ENCODE measurements at places on chromosomes 12 and 14.

DNA sequence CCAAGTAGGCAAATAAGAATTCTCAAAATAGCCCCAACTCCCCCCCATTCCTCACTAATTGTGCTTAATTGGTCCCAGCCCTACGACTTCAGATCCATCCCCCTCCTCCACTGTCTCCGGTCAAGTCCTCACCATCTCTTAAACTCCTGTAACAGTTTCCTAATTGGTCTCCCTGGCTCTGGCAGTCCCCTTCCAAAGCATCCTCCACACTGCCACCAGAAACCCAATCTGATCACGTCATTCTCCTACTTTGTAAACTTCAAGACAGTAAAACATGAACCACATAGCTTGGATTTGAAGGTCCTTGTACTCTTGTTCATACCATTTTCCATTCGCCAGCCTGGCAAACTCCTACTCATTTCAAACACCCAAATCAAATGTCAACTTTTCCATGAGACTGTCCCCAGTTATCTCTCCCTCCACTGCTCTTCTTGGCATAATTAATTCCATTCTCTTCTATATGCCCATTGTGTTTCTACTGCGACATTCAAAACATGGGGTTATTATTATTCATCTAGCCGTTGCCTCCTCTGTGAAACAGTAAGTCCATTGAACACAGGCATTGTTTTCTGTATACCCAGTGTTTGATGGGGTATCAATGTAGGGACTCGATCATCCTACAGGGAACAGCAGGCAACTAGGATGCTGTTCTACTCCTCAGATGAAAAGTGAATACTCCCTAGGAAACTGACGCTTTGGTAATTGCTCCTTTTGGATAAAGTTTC, 104.6 kb downstream of the EGLN3 start:
- DNase-seq: no peak

DNA sequence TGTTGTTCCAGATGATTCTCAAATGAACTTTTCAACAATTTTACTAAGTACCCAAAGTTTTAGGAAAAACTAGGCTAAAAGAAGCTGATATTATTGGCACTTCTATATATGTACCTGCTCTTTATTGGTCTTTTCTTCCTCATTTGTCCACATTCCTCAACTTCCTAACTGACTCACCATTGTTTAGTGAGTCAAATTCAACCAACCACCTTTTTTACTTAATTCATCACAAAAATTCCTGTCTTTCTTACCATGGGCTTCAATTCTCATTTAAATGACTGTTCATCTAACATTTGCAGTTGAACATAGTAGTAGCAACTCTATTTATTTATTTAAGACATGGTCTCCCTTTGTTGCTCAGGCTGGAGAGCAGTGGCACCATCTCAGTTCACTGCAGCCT, 47.6 kb upstream of the SLC2A13 start:
- DNase-seq: no peak

GRCh38 chr12:122454250-122454721, 31.8 kb upstream of the CLIP1 start:
- DNase-seq: no peak

- DNase-seq: no peak
Observed at GRCh38 chr14:37848985-37849621, 253.7 kb downstream of the TTC6 start.

DNA sequence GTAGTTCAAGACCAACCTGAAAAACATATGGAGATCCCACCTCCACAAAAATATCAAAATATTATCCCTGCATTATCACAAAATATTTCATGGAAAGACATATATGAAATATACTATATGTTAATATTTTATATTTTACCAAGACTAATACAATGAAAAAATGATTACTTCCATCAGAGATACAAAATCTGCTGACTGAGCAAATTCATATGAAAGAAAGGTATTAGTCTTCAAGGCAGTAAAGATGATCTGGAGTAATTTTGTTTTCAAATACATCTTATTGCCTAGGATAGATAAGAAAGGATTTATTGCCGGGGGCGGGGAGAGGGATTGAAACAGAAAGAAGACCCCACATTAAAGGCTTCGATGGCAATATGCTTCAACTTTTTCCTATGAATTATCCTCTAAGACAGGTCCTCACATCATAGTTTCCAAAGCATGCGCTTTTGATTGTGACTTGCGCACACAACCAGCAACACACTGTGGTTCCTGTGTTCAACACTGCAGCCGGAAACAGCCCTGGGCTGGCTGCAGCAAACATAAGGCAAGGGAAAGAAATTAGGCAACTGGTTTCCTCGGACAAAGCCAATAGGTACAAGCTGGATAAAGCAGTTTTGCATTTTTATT, 83.2 kb downstream of the SPPL3 start:
- DNase-seq: peak; percentile 1

- no peak for DNase-seq
Observed at GRCh38 chr12:9742661-9743060, 9.8 kb upstream of the CLECL1 start.

GRCh38 chr14:99116741-99117295, 155.2 kb downstream of the BCL11B start:
- no peak for DNase-seq

DNA sequence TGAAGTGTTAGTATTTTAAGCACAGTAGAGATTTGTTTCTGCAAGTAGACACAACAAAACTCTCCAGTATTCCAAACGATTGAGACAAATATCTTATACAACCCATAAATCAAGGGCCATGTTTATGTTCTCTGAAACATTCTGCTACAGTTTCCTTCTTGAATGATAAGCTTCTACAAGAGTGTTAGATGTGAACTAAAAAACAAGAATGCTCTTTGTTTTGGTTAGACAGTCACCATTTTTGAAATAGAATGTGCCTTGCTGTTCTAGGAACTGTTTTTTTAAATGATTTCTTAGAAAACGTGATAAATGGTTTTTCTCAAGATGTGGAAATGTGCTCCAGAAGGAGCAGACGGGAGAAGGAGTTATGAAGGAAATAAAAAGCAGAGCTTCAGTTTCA, 1656.3 kb upstream of the FLRT2 start:
- DNase-seq: no peak

DNA sequence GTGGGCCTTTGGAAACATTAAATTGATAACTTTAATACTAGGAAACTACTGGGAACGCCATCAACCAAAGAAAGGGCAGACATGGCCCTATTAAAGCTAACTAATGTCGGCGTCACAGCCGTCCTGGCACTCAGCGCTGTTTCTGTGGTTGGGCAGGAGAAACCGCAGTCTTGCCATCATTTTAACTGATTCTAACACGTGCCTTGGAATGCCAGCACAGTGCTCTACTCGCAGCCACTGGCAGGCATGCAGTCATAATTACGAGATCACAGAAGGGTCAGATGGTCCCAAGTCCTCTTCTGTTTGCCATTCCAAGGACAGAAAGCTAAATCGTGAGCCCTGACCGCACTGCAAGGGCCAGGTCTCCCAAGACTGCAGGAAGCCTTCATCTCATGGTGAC, 75.2 kb downstream of the RIMBP2 start:
- DNase-seq: no peak

DNA sequence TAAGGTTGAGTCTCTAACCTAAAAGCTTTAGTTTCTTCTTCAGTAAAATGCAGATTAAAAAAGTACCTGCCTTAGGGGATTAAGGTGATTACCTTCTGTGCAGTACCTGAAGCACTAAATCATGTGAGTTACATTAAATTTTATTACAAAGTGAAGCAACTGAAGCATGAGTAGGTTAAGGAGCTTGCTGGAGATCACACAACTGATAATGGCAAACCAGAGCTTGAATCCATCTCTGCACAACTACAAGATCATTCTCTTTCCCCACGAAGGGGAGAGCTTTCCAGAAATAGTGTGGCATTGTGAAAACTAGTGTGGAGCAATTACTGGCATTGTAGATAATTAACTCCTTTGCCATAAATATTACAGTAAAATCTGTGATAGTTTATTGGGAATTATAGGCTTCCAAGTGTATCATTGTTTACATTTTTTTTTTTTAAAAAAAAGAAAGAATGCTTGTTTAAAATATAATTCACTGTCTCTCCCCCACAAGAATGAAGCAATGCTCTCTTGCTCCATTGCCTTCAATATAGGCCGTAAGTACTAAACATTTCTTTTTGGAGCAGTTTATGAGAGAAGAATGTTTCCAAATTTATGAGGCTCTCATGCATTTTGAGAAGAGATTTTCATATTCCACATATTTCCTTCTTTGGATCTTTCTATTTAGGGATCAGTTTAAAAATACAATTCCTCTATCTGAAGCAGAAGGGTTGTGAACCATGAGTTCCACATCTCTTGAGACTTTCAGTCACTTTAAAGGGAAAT, 20.5 kb downstream of the SLC38A2 start:
- DNase-seq: no peak

DNA sequence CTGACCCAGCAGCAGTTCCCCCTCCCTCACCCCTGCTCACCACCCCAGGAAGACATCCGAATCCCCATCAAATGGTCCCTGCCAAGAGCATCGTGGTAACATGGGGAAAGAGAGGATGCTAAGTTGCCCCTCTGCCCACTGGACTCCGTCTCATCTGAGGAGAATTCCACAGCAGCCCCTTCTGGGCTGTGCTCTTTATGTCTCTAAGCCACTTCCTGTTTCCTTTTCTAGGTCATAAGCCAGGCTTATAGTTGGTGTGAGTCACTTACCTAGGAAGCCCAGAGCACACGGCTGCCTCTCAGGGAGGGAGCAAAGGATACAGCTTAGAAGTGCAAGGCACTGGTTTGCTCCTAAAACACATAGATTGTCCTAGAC, 76.0 kb downstream of the VCPKMT start:
- DNase-seq: no peak

- DNase-seq: no peak
Observed at GRCh38 chr12:66409195-66409871, 107.0 kb downstream of the HELB start.

- DNase-seq: no peak
Observed at GRCh38 chr12:63909746-63910145, 65.2 kb downstream of the SRGAP1 start.

DNA sequence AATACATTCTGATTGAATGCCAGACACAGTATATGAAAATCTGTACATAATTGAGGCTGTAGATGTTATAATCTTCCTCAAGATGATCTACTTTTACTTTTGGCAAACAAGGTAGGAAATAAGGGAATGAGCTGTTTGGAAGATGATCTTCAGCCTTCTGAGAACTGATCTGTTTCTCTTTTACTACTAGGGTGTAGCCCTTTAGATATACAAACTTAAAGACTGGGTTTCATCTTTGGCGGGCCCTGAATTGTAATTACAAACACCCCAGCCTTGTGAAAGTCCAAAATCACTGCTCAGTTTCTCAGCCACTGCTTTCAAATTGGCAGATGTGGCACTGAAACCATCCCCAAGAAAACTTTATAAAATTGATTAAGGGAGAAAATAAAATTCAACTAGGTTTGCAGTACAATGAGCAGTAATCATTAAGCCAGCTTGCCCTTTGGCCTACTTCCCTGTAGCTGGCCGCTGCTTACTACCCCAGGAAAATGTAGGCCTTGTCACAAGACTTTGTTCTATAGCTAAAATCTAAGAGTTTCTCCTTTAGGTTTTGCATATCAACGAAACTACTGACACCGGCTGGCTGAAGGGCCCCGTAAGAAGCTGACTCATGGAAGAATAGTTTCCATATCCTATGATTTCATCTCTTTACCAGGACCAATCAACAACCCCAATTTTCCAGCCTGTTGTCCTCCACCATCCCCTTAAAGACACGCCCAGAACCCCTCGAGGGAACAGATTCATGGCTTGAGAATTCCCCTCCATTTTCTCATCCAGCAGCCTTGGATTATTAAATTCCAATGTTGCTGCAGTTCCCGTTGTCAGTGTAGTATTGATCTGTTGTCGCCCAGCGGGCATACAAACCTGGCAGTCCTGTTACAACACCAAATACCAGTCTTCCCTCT, 210.8 kb downstream of the PCNX1 start:
- DNase-seq: no peak

- DNase-seq: peak; percentile 57
Observed at GRCh38 chr14:74945852-74946658, 9.3 kb downstream of the PGF start.

- no peak for DNase-seq
Observed at GRCh38 chr14:61632807-61633206, 62.5 kb upstream of the HIF1A start.

DNA sequence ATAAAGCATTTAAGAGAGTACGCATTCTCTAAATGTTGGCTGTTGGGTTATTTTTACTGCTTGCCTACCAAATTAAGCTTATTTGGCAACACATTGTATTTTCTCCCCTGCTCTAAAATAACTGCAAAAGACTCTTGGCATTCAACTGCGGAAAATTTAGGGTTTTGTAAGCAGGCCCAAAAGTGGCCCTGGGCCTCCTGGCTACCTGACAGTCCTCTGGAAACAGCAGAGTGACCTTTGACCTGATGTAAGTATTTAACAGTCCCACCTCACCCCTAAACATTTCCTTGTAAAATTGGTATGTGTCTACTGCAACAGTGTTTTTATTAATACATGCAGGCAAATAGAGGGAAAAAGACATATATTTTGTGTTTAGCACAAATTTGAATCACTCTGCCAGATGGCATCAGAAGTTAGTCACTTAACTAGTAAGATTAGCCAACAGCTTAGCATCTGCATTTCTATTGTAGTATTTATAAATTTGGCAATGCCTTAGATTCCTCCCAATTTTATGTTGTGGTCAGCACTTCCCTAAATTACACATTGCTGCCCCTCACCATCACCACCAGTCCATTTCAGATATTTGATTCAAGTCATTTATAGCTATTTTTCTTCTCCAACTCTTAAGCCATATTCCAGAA, 11.2 kb downstream of the LLPH start:
- no peak for DNase-seq

DNA sequence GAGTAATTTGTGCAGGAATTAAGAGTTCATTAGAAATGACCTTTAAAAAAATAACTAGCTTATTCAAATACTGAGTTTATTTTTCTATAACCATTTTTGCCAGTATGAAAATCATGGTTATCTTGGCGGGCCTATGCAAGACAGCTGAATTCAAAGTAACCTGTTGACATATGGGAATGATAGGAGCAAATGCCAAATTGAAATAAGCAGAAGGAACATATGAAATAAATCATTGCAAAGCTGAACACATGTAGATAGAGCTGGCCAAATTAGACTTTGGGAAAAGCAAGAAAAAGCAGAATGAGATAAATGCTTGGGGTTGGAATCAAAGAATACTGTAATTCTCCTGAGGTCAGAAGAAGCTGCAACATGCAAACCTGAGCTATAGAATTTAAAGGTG, 372.5 kb downstream of the ADAMTS20 start:
- no peak for DNase-seq

Data from stimulated activated CD8-positive, alpha-beta memory T cell treated with anti-CD3 and anti-CD28 coated beads, Interleukin-2, amount 100 ng/mL, for 1 hour (primary cell).